ENCODE measurements at places on chromosomes 3 and 15.
A peak's percentile ranks its signal among the peaks of the same experiment; 100 is the strongest.

DNA sequence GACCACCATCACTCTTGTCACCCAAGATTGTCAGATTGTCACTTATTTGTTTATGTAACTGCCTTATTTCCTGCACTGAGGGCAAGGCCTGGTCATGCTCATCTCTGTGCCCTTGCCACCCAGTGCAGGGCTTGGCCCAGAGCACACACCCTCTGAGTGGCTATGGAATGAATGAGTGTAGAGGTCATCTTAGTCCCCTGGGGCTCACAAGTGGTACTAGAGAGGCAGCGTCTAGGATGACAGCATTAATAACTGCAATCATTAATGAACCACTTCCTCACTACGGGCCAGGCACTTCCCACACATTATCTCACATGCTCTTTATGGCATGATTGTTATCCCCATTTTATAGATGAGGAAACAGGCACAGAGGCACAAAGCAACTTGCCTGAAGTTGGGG is 117.0 kb downstream of the SMAD6 start:
- no peak for DNase-seq

- no peak for DNase-seq
Measured at GRCh38 chr3:39108200-39108710, 775 bp downstream of the TTC21A start.

GRCh38 chr3:127167315-127168043 is 25.5 kb upstream of the PRR23E start:
- no peak for DNase-seq

- no peak for DNase-seq
Measured at GRCh38 chr3:185070491-185071286, 82.2 kb downstream of the C3orf70 start.

- peak; percentile 94 for DNase-seq
Measured at GRCh38 chr3:114624571-114625181, 330.8 kb downstream of the TIGIT start.

DNA sequence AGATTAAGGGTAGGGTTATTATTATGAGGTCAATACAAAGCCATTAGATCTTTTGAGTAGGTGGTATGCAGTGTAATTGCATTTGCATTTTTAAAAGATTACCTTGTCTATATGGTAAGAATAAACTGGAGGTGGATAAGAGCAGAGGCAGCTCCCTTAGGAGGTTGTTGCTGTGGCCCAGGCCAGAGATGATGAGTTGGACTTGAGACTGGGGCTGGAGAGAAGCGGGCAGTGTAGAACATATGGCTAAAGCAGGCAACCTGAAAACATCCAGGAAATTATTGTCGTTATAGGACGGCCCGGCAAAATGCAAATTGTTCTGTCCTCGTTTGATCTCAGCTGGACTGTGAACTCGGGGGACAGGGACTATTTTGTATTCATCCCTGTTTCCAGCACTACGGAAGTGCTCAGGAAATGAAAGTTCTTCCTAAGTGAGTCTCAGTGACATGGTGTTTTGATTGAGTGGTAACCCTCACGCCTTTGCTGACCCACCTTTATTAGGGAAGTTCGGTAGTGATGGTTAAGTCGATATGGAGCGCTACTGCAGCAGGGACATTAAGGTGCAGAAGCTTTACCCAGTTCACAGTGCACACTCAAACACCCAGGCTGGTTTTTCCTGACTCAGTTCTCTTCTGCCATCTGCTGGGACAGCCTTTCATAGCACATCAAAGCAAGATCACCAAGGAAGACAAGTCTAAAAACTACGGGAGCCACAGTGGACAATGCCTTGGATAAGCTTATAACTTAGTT is 27.2 kb upstream of the VPS33B start:
- no peak for DNase-seq

DNA sequence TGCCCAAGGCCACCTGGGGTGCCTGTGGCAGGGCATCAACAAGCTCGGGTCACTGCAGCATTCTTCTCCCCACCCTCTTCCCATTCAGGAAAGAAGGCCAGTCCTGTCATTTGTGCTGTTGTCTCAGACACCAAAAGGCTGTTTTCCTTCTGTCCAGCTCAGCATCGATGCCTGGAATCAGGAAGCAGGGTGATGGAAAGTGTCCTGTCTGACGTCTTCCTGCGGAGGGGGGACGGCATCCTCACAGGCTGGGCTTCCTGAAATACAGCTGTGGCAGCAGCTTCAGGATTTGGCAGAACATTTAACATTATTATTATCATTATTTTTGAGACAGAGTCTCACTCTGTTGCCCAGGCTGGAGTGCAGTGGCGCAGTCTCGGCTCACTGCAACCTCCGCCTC is 33.0 kb upstream of the ANKDD1A start:
- DNase-seq, result no peak

GRCh38 chr3:43786526-43787305 is 96.0 kb downstream of the ABHD5 start:
- DNase-seq, result no peak

DNA sequence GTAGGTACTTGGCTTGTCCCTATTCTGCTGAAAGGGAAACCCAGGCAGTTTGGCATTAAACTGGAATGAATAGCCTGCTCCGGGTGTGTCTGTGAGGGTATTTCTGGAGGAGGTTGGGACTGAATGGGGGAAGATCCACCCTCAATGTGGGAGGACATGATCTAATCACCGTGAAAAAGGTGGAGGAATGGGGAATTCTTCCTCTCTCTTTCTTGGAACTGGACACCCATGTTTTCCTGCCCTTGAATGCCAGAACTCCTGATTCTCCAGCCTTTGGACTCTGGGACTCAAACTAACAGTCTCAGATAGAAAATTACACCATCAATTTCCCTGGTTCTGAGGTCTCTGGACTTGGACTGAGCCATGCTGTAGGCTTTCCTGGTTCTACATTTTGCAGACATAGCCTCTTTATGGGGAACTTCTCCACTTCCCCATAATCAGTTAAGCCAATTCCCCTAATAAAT is 391.7 kb downstream of the EDEM1 start:
- DNase-seq, result no peak

GRCh38 chr3:42247576-42248027 is 18.4 kb downstream of the CCK start:
- no peak for DNase-seq

DNA sequence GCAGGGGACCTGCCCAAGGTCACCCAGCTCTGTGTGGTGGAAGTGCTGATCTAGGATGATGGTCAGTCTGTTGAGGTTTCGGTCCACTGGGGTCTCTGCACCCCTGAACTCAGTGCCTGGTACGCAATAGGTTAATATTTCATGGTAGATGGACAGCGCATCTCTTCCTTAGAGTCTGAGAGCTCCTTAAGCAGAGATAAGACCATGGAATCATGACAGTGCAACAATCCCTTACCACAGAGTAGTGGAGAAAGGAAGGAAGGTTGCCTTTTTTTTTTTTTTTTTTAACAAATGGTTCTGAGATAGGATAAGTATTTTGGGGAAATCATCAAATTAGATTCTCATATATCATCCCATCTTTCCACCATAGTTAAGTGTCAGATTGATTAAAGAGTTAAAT is 79.8 kb upstream of the SLC6A1 start:
- DNase-seq, result no peak

- DNase-seq, result no peak
Measured at GRCh38 chr3:51734572-51734907, 27.7 kb downstream of the GRM2 start.

- peak; percentile 60 for DNase-seq
Measured at GRCh38 chr15:31488437-31489204, 162.0 kb downstream of the KLF13 start.

- DNase-seq, result no peak
Measured at GRCh38 chr3:66904336-66904735, 93.8 kb upstream of the KBTBD8 start.

DNA sequence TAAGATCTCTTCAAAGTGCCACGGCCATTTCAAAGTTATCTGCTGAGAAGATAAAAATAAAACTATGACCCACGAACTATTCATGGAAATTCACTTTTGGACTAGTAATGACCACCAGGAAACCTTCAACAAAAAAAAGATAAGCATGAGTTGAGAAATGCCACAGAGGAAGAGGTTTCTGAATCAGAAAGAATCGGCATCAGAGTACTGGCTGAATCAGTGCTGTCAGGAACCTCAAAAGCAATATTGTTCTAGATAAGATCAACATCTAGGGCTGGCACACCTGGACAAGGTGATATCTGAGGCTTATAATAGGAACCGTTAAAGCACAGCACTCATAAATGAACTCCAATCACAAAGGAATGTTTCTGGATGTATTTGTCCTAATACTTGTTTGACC is 72.7 kb downstream of the PEAK1 start:
- no peak for DNase-seq

- DNase-seq, result no peak
Measured at GRCh38 chr3:151331696-151332095, 2.3 kb upstream of the P2RY13 start.

DNA sequence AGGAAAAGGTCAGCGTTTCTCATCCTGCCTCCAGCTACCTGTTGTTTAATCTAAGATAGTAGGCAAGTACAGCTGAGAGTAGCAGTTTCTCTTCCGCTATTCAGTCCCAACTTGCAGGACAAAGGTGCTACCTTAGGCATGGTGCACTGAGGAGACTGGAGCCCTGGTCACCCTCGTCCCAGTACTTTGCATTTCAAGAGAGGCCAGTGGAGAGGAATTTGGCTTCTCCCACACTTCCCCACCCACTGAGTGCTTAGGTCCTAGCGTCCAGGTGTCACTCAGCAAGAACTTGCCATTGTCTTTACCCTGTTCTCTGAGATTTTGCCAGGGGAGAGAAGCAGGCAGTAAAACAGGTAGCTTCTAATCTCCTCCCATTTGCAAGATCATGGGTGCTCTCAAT is 12.5 kb upstream of the RPN1 start:
- DNase-seq, result no peak

GRCh38 chr15:72368899-72369298 is 6.9 kb downstream of the HEXA start:
- DNase-seq, result peak; percentile 44

- no peak for DNase-seq
Measured at GRCh38 chr3:48891606-48892005, 7.1 kb downstream of the SLC25A20 start.

DNA sequence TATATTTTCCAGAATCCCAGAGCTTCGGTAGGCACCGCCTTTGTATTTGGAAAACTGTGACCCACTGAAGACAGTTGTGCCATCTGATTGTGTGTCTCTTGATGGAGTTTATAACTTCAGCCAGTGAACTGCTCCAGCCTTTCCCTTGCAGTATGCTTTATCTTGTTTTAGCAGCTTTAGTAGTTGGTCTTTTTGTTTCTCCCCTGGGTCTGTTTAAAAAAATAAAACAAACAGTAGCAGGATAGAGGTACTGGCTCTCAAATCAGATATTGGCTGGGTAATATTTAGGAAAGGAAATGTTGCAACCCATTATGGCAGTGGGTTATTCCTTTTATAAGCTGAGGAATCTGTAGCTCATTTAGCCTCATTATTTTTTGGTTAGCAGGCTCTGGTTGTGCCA is 151.5 kb upstream of the BFSP2 start:
- no peak for DNase-seq

- DNase-seq, result no peak
Measured at GRCh38 chr3:195546130-195546560, 3.0 kb upstream of the PPP1R2 start.

GRCh38 chr3:191682961-191683360 is 222.0 kb downstream of the PYDC2 start:
- DNase-seq, result no peak

- DNase-seq, result no peak
Measured at GRCh38 chr3:94024385-94024784, 4.0 kb downstream of the STX19 start.

DNA sequence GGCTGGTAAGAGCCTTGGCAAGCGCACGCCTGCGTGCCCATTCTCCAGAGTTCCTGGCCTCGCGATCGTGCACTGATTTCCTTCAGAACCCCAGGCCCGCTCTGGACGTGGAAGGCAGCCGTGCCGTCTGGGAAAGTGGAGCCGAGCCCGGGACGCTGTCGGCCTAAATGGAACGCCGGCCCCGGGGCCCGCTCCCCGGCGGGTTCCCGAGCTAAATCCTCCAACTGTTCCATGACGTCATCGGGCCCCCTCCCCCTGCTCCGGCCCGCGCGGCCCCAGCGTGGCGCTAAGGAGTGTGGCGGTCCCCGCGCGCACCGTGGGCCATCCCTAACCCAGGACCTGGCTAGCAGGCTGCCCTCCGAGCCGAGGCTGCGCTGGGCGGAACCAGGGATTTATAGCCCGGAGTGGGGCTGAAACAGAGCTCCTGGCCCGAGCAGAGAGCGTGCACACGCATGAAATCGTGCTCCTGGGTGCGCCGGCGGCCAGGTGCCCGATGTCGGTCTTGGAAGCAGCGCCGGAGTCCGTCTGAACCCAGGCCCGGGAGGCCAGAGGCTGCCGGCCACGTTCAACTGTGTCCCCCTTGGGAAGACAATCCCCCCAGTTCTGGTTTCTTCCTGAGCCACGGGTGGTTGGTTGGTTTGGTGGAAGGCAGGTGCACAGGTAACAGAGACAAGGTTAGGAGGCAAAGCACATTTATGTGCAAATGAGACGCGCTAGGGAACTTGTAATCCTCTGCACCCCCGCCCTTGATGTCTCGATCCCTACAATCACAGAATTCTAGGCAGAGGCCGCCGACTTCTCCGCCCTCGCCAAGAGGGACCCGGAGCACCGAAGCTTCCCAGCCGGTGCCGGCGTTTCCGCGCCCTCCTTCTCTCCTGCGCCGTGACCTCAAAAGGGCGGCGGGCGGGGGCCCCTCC is 84.9 kb upstream of the ETV5 start:
- DNase-seq, result peak; percentile 44

GRCh38 chr3:71389911-71390573 is 193.5 kb downstream of the FOXP1 start:
- DNase-seq, result peak; percentile 52

- no peak for DNase-seq
Measured at GRCh38 chr15:90362936-90363212, 10.8 kb downstream of the ZNF774 start.

GRCh38 chr3:77040926-77041722 is 1.2 kb downstream of the ROBO2 start:
- DNase-seq, result no peak

DNA sequence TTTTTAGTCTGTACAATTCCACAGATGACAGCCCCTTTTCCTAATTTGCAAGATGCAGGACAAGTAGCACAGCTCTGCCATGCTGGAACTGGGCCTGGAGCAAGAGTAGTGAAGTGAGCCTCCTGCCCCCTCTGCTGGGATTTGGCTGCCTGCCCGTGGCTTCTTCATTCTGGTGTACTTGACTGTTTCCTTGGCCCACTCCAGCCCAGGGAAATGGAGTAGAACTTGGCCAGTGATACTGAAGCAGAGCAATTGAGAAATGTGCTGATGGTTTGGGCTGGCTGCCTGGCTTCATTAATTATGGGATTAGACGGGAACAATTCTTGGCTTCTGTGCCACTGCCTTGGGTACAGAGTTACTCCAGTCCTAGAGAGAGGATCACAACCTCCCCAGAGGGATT is 2.8 kb downstream of the GPD1L start:
- peak; percentile 94 for DNase-seq

GRCh38 chr3:6099458-6100075 is 761.3 kb upstream of the GRM7 start:
- peak; percentile 22 for DNase-seq

DNA sequence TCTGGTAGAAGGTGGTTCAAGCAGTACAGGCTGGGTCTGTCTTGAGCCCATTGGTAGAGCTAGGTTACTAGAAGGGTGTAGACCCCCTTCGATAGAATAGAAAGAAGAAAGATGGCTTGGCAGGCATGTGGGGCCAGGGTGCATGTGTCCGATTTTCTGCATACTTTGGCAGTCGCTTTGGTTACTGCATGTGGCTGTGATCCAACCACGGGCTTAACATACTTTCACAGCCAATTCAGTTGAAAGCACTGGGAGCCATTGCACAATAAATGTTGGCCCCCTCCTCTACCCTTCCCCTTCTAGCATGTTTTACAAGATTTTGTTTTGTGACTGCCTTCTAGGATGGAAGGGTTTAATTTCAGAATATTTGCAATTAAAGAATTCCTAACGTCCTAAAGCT is 7.2 kb downstream of the ARID3B start:
- no peak for DNase-seq

Data from left ventricle myocardium superior (tissue), 1 donor.